ENCODE measurements at places on chromosomes 6 and 20.

DNA sequence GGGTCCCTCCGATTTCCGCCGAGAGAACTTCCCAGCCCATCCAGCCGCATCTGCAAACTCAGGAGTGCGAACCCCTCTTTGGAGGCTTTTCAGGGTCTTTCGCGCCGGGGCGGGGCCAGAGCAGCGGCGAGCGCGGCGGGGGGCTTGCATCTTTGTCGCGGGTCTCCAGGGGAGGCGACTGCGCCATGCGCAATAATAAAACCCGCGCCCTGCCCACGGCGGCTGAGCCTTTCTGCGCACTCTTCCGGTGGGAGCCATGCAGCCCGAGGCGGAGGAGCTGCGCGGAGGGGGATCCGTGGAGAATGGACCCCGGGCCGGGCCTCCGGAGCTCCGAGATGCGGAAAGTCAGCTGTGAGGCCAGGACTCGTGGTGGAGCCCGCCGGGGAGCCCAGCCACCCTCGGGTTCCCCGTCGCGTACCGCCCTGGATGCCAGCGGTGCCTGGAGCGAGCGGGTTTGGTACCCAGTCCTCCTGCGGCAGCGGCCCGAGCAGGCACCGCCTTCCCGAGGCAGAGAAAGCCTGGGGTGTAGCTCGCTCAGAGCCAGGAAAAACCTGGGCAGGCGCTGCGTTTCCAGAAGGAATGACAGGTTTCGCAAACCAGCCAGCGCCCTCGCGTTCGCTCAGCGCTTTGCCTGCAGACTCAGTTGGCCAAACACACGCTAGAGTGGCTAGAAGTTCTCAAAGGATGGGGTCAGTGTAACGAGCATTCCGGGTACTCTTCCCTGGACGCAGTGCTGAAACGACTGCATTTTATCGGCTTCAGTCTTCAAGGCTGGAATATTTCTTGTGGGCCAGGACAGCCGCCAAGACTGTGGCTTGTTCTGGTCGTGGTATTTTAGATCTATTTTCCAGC is 1.2 kb downstream of the AKAP12 start:
- DNase-seq, result no peak

- DNase-seq, result no peak
Observed at GRCh38 chr6:21987501-21987957, 309.3 kb downstream of the PRL start.

DNA sequence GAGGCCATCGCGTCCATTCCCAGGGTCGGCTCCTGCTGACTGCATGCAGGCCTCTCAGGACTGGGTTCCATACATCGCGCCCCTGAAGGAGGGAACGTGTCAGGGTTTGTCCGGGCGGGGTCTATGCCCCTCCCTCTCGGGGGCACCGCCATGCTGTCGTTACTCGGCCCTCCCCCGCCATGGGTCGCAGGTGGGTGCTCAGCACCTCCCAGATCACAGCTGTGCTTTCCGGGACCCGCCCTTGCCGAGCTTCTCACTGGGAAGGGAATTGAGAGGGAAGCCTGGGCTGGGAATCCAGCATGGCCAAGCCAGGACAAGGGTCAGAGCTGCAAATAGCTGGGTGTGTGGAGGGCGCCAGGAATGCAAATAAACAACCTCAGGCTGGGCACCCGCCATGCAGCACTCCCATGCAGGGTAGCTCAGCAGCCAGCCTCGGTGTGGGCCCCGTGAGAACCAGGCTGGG is at the start of gene FRMD1:
FRMD1 (minus strand) TSS at position 270 of the 463 bp plus-strand sequence; CDS start at position 152, 118 bp downstream.
- no peak for DNase-seq

GRCh38 chr20:24164360-24164759 is 175.8 kb upstream of the GGTLC1 start:
- no peak for DNase-seq

GRCh38 chr6:54856129-54856528 is 9.6 kb downstream of the FAM83B start:
- no peak for DNase-seq

DNA sequence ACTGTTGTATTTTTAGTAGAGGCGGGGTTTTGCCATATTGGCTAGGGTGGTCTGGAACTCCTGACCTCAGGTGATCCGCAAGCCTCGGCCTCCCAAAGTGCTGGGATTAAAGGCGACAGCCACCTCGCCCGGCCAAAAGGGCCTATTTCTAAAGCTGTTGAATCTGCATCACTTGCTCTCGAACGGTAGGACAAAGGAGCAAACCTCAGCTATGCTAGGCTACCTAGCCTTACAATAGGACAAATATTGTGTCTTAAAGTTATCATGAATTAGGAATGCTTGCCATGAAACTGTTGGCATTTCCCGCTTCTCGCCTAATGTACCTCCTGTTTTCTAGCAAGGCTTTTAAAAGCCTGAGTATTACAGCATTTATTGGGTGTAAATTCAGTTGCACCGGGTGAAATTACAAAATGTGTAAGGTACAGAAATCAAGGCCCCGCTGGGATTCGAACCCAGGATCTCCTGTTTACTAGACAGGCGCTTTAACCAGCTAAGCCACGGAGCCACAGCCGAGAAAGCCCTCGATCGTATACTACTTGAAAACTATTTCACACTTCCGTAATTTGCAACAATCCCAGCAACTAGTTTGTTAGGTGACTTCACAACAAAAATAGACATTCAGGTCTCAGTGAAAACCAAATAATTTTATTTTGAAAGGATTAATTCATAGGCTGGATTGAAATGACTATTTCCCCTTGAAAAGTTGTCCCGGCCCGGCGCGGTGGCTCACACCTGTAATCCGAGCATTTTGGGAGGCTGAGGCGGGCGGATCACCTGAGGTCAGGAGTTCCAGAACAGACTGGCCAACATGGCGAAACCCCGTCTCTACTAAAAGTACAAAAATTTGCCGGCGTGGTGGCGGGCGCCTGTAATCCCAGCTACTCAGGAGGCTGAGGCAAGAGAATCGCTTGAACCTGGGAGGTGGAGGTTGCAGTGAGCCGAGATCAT is 211.6 kb upstream of the ZNF184 start:
- no peak for DNase-seq

DNA sequence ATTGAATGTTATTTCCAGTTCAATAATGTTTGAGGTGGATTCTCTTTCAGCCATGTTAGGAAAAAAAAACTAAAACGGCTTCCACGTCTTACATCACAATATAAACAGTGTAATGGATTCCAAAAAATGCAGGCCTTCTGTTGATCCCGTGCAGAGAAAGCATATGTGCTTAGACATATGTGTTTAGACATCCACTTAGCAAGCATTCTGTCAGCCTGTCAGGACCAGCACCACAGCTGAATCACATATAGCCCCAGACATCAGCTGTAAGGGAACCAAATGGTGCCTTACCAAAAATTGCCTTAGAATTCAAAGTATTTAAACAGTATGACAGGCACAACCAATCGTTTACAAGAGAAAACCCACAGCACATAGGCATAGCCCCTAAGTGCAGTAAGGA is 304.9 kb downstream of the EYA4 start:
- DNase-seq, result no peak

DNA sequence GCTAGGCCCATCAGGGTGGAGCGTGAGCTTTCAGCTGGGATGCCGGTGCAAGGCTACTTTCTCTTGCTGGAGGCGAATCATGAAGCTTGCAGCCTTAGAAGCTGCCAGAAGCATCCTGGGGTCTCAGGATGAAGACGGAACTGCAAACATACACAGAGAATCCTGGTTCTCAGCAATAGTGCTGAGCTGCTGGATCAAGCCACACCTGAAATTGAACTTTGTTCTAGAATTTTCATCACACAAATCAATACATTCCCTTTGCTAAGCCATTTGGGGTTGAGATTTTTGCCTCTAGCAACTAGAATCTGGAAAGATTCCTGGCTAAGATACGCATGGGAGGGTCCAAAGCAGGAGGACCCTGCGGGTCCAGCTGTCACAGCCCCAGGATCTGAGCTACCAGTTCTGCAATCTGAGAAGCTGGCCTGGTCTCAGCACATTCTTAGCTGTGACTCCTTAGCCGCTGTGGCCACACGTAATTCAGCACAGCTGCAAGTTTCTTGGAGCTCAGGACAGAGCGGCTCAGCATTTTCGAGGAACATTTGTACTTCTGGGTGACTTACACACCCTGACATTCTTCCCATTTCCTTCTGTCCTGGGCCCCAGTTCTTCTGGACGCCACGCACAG is 6.6 kb upstream of the ARFGAP1 start:
- no peak for DNase-seq

- DNase-seq, result no peak
Observed at GRCh38 chr6:21305893-21306332, 287.6 kb upstream of the SOX4 start.

- DNase-seq, result no peak
Observed at GRCh38 chr6:149334201-149334600, 16.7 kb downstream of the TAB2 start.

DNA sequence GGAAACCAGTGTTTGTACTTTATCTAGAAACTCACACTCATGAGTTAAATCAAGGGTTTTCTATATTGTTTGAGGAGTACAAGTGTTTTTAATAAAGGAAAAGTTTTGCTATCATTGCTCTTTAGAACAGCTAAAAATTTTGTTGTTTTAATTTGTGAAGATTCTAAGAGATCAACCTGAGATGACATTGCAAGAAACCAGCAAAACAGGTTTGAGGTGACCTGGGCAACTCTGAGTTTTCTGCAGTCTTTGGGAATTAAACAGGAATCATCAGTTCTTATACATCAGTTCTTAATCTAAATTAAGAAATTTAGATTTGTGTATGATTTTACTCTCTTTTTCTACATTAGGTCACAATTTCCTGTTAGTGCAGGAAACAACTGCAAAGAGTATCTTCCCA is 114.5 kb downstream of the JAG1 start:
- DNase-seq, result no peak

GRCh38 chr6:25336996-25337395 is 57.8 kb downstream of the CARMIL1 start:
- DNase-seq, result no peak

DNA sequence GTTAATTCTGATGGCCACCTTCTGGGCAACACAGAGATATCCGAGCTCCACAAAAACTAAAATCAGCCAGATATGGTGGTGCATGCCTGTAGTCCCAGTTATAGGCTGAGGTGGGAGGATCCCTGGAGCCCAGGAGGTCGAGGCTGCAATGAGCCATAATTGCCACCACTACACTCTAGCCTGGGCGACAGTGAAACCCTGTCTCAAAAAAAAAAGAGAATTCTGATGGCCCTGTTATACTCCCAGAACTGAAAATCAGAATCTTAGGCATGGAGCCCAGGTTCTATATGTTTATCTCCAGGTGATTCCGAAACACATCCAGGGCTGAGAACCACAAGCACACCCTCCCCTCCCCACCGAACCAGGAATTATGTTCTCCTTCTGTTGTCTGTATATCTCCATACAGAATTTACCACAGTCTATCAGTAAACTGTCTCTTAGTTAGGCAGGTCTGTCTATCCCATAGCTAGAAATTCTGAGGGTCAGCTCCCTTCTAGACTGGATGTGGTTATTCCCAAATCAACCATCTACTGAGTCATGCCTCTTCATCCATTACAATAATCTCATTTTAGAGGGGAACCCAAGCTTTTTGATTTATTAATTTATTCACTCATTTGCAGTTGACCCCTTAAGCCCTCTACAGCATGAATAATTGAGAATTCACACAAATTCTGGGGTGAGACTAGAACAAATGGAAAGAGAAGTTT is 24.8 kb upstream of the CCND3 start:
- DNase-seq, result no peak

- DNase-seq, result no peak
Observed at GRCh38 chr6:82217018-82217586, 30.4 kb downstream of the IBTK start.

DNA sequence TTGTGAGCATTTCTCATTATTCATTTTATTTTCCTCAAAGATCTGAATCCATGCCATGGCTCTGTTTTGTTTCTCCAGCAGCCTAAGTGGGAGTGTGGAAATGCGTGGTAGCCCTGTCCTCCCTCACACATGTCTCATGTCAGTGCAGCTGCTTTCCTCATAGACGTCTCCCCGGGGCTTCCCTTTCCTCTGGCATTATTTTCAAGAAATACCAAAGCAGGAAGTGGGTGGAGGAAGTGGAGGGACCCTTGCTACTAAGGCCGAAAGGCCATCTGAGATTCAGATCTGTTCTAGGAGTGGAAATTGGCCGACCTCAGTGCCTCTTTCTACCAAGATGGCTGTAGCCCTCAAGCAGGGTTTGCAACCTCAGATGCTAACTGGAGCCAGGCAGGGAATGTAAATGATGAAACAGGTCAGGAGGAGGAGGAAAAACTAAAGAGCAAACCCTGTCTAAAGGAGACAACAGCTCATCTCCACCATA is 420.9 kb upstream of the PLCB4 start:
- no peak for DNase-seq

DNA sequence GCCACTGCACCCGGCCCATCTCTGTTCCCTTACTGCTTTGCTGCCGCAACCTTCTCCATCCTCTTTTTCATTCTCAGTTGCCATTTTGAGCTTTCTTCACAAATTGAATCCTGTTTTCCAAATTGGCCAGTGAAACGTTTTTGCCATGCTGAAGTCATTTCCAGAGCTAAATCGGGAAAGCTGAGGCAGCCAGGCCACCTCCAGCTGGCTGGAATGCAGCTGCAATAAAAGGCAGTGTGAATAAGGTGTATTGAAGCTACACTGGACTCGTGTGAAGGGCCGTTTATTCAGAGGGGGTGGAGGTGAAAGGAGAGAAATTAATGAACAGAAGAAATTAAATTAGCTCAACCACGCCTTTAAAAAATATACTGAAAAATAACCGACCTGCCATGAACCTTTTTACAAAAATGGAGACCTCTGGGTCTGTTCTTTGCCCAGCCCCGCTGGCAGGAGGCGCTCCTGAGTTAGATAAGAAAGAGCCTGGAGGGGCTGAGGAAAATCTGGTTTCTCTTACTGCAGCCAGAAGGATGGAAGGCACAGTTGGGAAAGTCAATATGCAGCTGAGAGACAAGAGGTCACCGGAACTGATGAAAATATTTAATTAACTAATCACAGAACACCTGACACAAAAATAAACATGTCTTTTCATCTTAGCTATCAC is 283.9 kb downstream of the FOXC1 start:
- no peak for DNase-seq

- DNase-seq, result no peak
Observed at GRCh38 chr6:84774985-84775284, 10.5 kb upstream of the TBX18 start.

DNA sequence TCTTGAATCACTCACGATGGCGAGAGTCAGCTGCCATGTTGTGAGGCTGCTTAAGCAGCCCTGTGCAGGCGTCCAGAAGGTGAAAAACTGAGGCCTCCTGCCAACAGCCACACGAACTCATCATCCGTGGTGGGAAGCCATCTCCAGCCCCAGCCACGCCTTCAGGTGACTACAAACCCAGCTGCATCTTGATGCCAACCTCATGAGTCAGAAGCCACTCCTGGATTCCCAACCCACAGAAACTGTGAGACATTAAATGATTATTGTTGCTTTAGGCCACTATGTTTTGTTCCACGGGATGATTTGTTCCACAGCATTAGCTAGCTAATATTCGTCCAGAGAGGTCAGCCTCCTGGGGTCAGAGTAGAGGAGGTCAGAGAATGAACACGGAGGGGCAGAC is 80.5 kb downstream of the SNX5 start:
- DNase-seq, result no peak

- no peak for DNase-seq
Observed at GRCh38 chr20:58402827-58403226, 13.8 kb downstream of the VAPB start.
